Smooth muscle cell of the pulmonary artery (primary cell): ENCODE measurements at places on chromosomes 3 and 15. TPM values are rescaled to one million over a fixed set of nuclear protein-coding genes. Genes with fewer than 3 reads are reported as not detected.

The EPHA6 gene
- not detected in 2 replicates for total RNA-seq

The STRIT1 gene
- total RNA-seq = not detected in 2 replicates

The CHRD gene
- total RNA-seq = 1.5 and 10.9 TPM in 2 replicates

The PLCL2 gene
- total RNA-seq = 5.7 and 8.5 TPM in 2 replicates

The TUSC7 gene
- not detected in 2 replicates for total RNA-seq
